ENCODE measurements at places on chromosomes 2 and 18.

DNA sequence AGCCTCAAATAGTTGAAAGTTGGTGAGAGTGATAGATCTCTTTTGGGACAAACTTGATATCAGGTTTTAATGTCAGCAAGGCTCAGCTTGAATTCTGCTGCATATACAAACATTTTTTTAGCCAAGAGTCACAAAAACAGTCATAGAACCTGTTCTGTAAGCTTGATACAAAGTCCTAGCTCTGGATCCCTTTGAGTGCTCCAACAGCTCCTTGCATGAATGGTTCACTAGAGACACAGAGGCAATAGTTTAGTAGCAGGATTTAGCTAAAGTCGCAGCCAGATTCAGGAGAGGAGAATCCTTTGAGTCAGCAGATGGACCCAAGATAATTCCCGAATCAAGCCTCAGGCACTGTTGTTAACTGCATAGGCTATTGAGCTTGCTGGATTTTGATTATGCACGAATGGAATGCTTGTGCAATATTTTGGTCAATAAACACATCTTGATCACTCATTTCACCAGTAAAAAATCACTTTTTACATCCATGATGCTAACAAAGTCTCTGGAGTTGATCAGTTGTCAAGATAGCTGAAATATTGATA lies 148.6 kb downstream of the KLHL14 start:
- no peak for DNase-seq

- DNase-seq: no peak
Observed at GRCh38 chr2:111236025-111236424, 115.3 kb downstream of the BCL2L11 start.

GRCh38 chr18:31100436-31101182 lies 1.6 kb downstream of the DSC2 start:
- no peak for DNase-seq

- peak; percentile 85 for DNase-seq
Observed at GRCh38 chr2:219029829-219030165, 11.5 kb downstream of the CFAP65 start.

- no peak for DNase-seq
Observed at GRCh38 chr18:24964216-24964615, 387.8 kb downstream of the ZNF521 start.

GRCh38 chr18:58178511-58178910 lies 134.5 kb downstream of the NEDD4L start:
- no peak for DNase-seq

DNA sequence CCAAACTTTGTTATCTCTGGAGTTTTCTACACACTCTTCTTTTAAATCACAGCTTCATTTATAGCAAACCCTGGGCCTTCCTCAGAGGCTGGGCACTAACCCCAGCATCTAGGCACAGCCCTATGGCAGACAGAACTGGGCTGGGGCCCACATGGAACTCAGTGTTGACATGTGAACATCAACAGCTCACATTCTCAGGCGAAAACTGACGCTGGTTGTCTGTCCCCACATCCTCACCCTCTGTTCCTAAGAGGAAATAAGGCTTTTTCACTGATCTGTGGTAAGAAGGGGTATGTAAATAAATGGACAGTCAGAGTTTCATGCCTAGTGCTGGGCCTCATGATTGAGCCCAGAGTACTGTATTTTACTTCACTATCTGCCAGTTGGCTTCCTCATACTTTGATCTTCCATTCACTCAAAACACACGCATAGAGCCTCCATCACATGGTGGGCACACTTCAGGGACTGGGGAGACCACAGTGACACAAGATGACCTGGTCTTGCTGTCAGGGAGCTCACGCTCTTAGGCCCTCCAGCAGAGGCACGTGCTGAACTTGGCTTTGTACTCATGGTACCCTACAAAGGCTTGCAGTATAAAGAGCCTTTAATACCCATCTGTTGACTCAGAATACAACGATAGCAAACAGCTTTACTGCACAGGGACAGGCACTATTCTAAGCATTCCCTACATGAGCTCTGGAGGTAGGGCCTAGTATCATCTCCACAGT lies 43.0 kb downstream of the EFEMP1 start:
- no peak for DNase-seq

DNA sequence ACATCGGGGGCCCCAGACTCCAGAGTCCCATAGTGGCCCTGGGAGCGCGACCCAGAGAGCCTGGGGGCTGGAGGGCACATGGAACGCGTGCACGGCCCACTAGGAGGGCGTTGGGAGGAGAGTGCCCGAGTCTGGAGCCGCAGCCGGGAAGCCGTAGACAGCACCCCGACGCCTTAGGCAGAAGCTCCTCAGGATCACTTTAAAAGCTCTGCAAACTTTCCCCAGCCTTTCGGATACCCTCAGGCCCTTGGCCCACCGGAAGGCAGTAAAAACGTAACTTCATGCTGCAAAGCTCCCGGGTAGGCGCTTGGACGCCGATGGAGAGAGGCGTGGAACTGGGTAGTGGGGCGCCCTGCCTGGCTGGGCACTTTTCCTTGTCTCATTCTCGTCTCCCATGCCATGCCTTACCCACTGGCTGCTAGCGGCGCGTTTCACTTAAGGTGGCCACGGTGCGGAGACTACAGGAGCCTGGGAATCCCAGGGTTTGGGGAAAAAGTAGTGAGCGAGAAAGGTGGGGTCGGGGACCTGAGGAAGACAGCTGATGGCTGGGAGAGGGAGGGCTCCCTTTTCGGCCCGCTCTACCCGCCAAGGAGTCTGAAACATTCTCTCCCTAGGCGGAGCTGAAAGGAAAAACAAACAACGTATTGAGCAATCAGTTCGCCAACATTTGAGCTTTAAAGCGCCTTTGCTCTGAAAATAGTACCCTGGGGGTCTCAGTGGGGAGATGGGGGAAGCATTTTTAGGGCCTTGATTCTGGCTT lies 141.8 kb downstream of the MEIS1 start:
- DNase-seq: no peak

GRCh38 chr2:134792186-134792585 lies 46.2 kb upstream of the ACMSD start:
- DNase-seq: no peak

GRCh38 chr2:99779276-99779675 lies 289.5 kb upstream of the REV1 start:
- no peak for DNase-seq

DNA sequence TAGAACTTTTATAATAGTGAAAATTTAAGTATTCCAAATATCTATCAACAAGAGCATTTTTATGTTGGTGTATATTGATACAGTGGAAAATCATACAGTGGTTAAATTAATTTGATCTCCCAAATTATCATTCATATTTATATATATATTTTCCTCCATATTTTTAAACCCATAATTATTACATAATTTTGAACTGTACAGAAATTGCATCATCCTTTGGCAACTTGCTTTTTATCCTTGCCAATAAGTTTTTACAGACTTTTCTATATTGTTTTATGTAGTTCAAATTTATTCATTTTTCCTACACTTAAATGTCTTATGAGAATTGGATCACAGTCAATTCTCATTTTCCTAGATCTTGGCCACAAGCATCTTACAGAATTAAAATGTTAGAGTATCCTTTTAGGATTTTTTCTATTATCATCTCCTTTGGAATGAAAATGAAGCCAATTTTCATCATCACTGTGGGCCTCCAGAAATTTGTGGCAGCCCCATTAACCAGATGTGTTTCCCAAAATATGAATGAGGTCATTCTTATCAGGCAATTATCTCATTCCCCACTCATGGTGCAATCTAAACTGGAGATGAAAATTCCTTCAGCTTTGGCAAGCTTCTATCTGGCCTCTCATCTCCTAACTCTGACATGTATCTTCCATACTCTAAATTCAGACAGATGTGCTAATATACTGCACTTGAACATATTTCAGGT lies 94.2 kb upstream of the DLGAP1 start:
- DNase-seq: no peak

DNA sequence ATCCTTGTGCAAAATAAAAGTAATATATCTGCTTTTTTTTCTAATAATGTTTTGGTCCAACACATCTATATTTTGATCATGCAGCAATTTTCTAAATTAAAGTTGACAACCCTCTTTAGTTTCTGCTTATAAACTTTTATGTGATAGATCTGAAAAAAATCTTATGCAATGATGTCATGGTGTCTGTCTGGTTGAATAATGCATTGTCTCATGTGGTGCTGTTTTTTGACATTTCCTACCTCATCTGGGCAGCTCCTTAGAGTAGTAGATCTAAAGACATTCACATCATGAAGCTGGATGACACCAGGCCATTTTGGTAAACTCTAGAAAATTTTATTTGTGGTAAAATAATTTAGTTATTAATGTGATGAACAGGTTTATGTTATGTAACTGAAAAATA lies 106.8 kb upstream of the FN1 start:
- no peak for DNase-seq

GRCh38 chr18:50231621-50232020 lies 34.7 kb downstream of the CFAP53 start:
- no peak for DNase-seq

- DNase-seq: no peak
Observed at GRCh38 chr2:112821142-112821541, 15.4 kb downstream of the IL1B start.

- DNase-seq: no peak
Observed at GRCh38 chr2:190344276-190344827, 963 bp downstream of the INPP1 start.

DNA sequence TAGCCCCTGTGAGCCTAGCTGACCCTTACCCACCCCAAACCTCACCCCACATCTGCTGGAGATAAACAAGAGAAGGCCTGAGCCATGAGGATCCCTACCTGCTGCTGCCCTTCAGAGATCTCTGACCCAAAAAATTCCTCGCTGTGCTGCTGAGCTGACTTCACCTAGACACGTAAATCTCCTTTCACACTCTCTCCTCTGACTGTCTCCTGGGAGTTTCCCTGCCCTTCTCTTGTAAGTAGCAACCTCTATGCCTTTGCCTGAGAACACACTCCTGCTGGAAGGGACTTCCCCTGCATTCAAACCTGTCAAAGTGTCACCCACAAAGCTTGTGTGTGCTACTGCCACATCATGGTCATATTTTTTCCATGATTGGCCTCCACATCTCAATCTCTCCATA lies 134.2 kb upstream of the NOL4 start:
- DNase-seq: no peak

DNA sequence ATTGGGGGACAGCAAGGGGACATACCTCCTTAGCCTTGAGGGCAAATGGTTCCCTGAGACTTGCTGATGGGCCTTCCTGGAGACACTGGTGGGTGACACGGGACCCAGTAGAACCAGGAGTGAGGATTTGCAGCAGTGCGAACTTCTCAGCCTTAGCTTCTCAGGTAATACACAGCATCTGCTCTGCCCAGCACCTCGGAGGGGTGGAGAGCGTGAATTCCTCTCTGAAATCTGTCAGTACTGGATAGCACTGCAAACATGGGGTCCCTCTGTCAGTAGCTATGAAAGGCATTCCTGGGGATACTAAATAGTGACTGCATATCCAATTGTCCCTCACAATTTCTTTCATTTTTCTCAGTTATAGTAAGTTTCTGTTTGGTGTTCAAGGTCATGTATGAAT lies 151.7 kb downstream of the GBX2 start:
- no peak for DNase-seq

GRCh38 chr2:44722026-44722625 lies 219.4 kb upstream of the SIX3 start:
- no peak for DNase-seq

- DNase-seq: no peak
Observed at GRCh38 chr2:238510911-238511613, 84.3 kb downstream of the ASB1 start.

DNA sequence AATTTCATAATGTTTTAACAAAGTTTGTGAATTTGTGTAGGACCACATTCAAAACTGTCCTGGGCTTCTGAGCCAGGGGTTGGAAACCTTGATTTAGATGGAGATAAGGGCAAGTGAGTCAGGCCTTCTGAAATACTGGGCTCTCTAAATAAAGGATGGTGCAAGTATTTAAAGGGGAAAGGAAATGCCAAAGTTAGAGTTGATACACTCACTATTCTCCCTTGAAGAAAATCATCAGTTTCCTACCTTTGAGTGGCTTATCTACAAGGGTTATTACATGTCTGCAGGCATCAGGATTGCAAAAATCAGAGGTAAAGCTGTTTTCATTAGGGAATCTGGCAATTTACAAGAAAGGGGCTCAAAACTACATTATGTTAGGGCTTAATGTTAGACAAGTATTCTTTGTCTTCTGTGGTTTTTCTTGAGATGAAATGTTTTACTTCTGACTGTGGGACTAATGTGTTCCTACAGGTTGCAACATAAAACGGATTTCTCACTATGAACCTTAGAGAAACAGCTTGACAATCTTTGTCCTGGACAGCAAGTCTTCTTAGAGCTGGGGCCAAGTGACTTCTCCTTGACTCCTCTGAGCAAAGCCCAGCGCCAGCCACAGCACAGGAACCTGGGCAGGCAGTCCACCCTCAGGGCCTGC lies 31.1 kb downstream of the RNU4ATAC start:
- no peak for DNase-seq

DNA sequence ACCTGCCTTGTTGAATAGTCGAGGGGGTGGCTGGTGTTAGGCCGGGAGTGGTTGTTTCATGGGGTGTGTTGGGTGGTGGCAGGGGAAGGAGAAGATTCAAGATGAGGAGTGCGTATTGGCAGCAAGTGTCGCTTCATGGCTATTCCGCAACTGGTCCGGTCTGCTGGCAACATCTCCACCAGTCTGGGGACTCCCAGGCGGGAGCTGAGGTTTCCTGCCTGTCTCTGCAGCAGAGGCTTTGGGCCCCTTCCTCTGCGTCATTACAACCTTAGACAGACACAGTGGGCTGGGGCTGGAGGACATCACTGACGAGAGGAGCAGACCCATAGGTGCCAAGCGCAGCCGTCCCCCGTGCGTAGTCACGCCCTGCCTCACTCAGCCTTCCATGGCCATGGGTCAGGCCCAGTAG lies 64.0 kb upstream of the MCFD2 start:
- no peak for DNase-seq

GRCh38 chr2:77054938-77055337 lies 467.2 kb downstream of the LRRTM4 start:
- no peak for DNase-seq

GRCh38 chr18:13242797-13243196 lies 24.2 kb downstream of the LDLRAD4 start:
- DNase-seq: no peak

DNA sequence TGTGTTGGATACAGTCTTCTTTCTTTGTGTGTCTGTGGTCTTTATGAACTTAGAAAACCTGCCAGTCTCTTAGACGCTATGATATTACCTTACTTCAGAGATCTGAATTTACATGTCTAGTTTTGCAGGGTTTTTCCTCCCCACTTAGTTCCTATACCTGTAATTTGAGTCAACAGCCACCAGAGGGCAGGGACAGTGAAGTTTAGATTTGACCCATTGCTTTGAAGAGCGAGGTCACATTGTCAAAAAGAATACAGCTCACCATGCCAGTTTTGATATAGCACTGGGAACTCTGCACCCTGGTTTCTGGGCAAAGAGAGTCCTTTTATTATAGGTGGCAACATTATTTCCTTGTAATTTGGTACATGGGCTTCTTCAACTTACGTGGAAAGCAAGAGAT lies 102.3 kb downstream of the MAPK4 start:
- no peak for DNase-seq

- no peak for DNase-seq
Observed at GRCh38 chr2:72949045-72949444, 31.7 kb downstream of the EMX1 start.

Data from liver (tissue), 10 donors.